ENCODE measurements at places on chromosomes 4 and X. TPM values are rescaled to one million over a fixed set of nuclear protein-coding genes. Genes with fewer than 3 reads are reported as not detected.
A peak's percentile ranks its signal among the peaks of the same experiment; 100 is the strongest.

GRCh38 chrX:427812-428725 lies 41.4 kb upstream of the PPP2R3B start:
- peak; percentile 54 for DNase-seq

The MAGEA12 gene
- polyA plus RNA-seq, result 81.1 TPM

GRCh38 chrX:122134291-122134690 lies 1049.8 kb upstream of the GRIA3 start:
- no peak for DNase-seq

DNA sequence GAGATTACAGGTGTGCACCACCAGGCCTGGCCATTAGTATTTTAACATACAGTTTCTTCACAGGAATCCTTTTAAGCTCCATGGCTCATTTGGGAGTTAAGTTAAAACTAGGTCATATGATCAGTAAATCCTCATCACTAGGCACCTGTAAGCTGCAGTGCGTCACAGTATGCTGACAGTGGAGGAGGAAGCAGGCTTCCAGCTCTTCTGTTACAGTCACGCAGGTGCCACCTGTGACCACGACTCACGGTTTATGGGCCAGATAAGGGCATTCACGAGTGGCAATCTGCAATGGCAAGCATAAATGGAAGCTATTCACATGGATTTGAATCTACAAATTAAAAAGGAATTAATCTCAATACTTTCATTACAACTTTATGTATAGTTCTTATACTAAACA lies 129.4 kb upstream of the BCOR start:
- DNase-seq, result no peak

The EVC gene
- polyA plus RNA-seq, result 3.8 TPM

The DCAF12L1 gene
- not detected for polyA plus RNA-seq

DNA sequence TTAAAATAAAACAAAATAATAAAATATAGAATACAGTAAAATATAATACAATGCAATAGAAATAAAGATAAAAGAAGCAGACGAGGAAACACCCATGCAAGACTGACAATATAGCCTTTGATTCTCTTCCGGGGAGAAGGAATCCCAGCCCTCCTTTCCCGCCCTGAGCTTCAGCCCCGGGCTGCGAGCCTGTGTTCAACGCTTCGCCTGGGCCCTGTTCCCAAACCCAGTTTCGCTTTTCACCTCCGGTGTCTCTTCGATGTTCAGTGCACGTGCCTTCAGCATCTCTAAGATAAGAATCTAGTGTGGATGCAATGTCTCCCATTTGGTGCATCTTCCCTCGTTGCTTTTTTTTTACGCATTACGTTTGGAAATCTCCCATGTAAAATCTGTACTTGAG lies 38.4 kb upstream of the ARSD start:
- DNase-seq, result no peak

The EFNB1 gene
- polyA plus RNA-seq, result 7.5 TPM

DNA sequence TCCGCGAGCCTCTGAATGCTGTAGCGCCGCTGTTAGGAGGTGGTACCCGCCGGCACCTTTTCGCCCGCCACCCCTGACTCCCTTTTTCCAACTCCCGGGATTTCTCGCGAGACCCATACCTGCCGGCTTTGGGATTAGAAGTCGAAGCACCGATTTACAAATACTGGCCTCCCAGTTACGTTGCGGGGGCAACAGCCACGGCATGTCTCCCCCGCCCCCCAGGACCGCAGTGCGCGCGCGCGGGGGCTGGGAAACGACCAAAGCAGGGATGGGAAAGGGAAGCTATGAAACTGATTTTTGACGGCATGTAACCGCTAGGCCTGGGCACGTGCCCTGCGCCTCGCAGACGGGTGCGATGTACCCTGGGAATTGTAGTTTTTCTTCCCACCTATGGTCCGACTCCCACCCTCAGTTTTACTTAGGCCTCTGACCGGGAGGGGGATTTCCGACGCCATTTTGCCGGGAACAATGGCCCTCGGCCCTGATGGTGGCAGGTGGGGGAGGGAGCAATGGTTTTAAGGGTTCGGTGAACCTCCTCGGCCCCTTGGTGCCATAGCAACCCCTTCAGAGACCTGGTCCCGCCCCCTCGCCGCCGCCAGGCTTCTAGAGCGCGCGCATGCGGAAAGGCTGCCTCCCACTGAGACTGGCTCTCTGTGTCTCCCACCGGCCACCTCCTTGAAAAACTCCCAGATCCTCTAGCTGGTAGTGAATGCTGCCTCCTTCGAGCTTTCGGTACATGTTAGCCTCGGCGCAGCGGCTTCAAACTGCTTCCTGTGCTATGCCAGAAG lies 772 bp upstream of the WNK3 start:
- peak; percentile 71 for DNase-seq

- no peak for DNase-seq
These were observed 4.6 kb upstream of the DCAF4L1 start for GRCh38 chr4:41976775-41977516.

The PAGE2B gene
- 0.31 TPM for polyA plus RNA-seq

DNA sequence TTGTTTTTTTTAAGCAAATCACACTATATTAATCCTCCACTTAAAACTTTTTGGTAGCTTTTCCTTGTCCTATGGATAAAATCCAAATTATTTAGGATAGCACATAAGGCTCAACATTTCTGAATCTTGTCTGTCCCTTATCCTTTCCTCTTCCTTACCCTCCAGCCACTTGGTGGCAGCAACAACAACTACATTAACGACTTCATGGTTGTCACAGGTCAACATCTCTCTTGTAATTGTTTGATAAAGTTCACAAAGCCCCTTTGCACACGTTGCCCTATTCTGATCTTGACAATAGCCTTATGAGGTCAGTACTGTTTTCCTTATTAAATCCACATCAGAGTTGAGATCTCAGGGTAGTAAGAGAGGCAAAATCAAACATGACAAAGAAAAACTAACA lies 269.0 kb upstream of the PABPC4L start:
- no peak for DNase-seq

DNA sequence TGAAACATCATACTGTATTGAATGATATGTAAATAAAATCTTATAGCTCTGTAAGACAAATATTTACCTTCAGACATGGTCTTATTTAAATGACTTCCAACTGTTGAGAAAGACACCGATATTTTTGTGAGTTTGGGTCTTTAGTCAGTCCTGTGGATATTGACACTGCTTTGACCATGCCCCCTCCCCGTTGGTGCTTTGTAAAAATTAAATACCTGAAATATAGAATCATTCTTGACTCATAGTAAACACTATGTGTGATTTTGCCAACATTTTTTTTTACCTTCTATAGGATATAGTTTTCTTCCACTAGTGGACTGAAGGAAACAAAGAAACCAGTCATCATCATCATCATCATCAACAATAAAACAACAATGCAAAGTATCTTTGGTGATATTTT lies 114.3 kb upstream of the HS3ST1 start:
- no peak for DNase-seq

- no peak for DNase-seq
These were observed 21.1 kb downstream of the RASL11B start for GRCh38 chr4:52883183-52883621.

GRCh38 chr4:10295301-10295700 lies 161.9 kb downstream of the ZNF518B start:
- no peak for DNase-seq

The FMR1NB gene
- not detected for polyA plus RNA-seq

The SSX1 gene
- polyA plus RNA-seq, result not detected

- DNase-seq, result no peak
These were observed 13.4 kb downstream of the RBMX start for GRCh38 chrX:136867096-136867491.

GRCh38 chrX:46072791-46073190 lies 472.4 kb downstream of the ZNF674 start:
- DNase-seq, result no peak

DNA sequence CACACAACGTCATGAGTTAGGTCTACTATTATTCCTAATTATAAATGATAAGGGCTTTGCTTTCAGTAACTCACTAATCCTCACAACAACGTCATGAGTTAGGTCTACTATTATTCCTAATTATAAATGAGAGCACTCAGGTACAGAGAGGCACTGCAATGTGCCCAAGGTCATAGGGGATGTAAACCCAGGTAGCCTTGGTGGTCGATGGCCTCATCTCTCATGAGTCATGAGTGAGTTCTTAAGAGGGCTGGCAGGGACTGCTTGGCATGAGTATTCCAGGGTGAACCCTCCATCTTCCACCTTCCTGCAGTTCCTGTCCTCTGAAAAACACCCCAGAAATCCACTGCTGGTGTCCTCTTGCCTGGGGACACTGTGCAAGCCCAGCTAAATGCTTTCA lies 317.1 kb downstream of the STK32B start:
- DNase-seq, result no peak

GRCh38 chrX:69503228-69503781 lies 821 bp upstream of the NALF2 start:
- peak; percentile 71 for DNase-seq

- no peak for DNase-seq
These were observed 22.6 kb downstream of the NLGN3 start for GRCh38 chrX:71167031-71167781.

The STARD8 gene
- 2.6 TPM for polyA plus RNA-seq

- DNase-seq, result no peak
These were observed 114.3 kb downstream of the CENPC start for GRCh38 chr4:67430989-67431388.

The NPY5R gene
- not detected for polyA plus RNA-seq

The TMEM35A gene
- 5.6 TPM for polyA plus RNA-seq

The IDH3G gene
- 107 TPM for polyA plus RNA-seq

Measured in SK-N-SH (cell line).